ENCODE measurements at places on chromosomes 7 and 10.

- no peak for DNase-seq
Observed at GRCh38 chr10:1199897-1200721, 143.9 kb downstream of the WDR37 start.

DNA sequence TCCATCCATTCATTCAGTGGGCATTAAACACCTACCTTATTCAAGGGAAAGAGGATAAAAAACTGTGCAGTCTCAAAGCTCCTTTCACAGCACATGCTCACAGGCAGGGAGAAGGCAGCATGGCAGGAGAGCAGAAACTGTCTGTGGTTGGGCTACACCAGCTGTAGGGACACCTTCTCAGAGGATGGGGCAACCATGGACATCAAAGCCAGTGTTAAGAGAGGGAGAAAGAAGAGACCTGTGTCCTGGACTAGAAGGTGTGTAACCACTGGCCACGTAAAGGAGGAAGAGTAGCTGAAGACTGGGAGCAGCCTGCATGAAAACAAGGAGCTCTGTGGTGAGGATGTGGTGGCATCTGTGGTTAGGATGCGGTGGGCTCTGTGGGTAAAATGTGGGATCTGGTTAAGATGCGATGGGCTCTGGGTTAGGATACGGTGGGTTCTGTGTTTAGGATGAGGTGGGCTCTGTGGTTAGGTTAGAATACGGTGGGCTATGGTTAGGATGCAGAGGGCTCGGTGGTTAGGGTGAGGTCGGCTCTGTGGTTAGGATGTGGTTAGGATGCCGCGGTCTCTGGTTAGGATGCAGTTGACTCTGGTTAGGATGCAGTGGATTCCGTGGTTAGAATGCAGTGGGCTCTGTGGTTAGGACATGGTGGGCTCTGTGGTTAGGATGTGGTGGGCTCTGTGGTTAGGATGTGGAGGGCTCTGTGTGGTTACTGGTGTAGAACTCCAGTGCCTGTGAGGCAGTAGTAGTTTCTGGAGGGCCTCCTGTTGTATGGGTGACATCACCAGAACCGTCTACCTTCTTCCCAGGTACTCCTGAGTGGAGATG lies 197.6 kb downstream of the WDR37 start:
- DNase-seq = no peak

DNA sequence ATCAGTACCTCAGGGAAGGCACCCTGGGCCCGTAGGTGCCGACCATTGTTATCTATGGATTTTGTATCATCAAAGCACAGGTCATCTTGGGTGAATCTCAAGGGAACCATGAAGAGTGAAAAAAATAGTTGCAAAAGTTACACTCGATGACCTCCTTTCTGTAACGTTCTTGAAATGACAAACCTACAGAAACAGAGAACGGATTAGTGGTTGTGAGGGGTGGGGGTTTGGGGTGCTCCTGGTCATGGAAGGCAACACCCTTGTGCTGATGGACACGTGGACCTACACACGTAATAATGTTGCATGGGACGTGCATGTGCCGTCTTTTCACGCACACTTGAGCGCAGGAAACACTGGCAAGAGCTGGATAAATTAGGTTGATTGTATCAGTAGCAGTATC lies 655.9 kb downstream of the SDK1 start:
- no peak for DNase-seq

DNA sequence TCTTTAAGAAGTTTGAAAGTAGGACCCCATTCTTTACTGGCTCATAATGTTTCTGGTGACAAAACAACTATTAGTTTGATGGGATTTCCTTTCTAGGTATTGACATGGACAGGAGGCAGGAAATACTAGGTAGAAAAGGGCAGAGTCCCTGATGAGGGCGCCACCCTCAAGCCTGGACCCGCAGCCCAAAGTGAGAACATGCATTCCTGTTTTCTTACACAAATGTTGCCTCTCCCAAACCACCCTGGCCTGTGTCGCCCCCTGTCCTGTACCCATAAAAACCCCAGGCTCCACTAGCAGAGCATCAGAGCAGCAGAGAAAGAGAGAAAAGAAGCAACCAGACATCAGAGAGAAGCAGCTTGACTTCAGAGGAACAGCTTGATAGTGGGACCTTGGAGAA lies 1055.2 kb upstream of the POT1 start:
- DNase-seq = no peak

DNA sequence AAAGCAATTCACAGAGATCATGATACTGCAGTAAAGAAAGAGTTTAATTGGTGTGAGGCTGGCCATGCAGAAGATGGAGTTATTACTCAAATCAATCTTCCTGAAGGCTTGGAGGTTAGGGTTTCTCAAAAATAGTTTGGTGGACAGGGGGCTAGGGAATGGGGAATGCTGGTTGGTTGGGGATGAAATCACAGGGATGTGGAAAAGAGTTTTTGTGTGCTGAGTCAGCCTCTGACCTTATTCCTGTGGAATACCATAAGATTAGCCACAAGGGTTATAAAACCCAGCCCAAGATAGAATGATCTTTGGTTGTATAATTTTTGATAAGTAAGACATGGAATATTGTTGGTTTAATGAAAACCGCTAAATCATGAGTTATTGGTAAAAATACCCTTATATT lies 764.3 kb downstream of the TYW1 start:
- no peak for DNase-seq

GRCh38 chr7:42226354-42226941 lies 10.6 kb downstream of the GLI3 start:
- no peak for DNase-seq

- DNase-seq = no peak
Observed at GRCh38 chr10:30538086-30538485, 91.5 kb downstream of the LYZL2 start.

DNA sequence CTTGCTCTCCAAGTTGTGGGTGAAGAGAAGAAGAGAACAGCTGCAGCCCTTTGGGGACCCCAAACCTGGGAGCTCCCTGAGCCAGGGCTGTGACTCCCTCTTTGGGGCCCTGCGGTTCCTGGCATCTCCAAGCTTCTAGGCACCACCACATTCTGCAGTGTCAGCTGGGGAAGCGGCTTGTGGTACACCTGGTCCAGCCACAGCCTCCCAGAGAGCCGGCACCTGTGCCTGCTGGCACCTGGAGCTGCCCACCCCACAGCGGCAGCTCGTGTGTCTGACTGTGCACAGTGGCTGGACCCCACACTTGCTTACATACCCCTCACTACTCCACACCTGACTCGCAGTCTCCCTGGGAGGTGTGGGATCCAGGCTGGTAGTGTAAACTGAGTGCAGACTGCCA lies 23.5 kb downstream of the FAM241B start:
- no peak for DNase-seq

DNA sequence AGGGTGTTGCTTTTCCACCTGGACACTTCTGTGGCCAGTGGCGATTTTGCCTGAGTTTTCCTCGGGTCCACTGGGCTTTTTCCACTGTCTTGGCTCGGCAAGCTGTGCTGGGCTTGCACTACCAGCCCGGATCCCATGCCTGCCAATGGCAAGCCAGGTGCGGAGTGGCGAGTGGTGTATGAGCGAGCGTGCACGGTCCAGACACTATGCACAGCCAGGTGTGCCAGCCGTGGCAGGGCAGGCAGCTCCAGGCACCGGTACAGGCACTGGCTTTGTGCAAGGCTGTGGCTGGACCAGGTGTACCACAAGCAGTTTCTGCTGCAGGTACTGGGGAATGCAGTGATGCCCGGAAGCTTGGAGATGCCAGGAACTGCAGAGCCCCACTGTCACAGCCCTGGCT lies 22.1 kb downstream of the INPP5F start:
- no peak for DNase-seq

- peak; percentile 12 for DNase-seq
Observed at GRCh38 chr10:16585103-16585502, 63.4 kb upstream of the C1QL3 start.

DNA sequence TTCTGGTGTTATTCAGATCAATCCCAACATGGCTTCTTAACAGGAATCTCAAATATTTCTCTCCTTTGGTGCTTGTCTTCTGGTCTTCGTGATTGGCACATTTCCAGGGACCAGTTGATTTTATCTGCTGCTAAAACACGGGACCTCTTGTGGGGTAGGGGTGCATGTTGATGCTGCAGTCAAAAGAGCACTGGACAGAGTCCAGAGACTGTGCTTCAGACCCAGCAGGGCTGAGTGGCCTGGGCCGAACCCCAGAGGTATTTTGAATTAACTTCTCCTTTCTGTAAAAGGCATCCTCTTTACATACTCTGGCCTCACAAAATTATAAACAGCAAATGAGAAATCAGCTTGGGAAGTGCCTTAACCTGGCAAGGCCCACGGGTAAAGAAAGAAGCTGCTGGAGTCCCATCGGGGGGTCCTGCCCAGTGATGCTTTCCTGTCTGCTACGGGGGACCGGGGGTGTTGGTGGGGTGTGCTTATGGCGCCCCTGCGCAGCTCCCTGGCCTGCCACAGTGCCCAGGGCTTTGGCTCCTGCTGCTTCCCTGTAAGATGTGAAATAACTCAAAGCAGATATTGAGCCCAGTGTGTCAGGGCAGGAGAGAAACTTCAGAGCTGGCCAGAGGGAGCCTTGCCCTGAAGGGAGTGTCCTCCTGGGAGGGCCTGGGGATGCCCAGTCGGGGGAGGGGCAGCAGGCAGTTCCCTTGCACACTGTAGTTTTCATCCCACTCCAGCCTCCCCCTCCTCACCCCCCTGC lies 230.5 kb downstream of the TCF7L2 start:
- no peak for DNase-seq

- DNase-seq = no peak
Observed at GRCh38 chr7:89661876-89662275, 492.4 kb upstream of the STEAP1 start.

DNA sequence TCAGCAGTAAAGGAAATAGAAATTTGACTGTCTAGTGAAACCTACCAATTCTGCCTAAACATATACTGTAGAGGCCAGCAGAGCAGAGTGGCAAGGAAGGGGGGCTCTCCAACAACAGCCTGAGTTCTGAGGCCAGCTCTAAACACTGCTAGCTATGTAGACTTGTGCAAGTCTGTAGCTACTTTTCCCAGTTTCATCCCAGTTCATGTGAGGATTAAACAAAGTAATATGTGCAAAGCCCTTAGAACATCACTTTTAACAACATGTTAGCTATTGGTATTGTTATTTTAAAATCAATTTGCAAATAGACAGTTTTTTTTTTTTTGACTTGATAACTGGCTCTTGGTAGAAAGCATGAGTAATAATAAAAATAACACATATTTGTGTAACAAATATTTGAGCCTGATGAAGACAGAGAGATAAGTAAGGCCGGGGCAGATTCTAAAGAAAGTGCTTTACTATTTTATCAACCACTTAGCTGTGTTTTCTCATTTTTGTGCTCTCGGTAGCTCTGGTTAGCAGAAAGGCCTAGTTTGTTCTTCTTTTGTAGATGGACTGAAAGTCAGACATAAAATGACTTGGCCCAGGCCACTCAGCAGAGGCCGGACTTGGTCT lies 9.3 kb downstream of the CHST12 start:
- DNase-seq = no peak

GRCh38 chr10:58776568-58777318 lies 264.1 kb downstream of the BICC1 start:
- DNase-seq = no peak

- no peak for DNase-seq
Observed at GRCh38 chr10:128091636-128092210, 34.5 kb downstream of the MKI67 start.

DNA sequence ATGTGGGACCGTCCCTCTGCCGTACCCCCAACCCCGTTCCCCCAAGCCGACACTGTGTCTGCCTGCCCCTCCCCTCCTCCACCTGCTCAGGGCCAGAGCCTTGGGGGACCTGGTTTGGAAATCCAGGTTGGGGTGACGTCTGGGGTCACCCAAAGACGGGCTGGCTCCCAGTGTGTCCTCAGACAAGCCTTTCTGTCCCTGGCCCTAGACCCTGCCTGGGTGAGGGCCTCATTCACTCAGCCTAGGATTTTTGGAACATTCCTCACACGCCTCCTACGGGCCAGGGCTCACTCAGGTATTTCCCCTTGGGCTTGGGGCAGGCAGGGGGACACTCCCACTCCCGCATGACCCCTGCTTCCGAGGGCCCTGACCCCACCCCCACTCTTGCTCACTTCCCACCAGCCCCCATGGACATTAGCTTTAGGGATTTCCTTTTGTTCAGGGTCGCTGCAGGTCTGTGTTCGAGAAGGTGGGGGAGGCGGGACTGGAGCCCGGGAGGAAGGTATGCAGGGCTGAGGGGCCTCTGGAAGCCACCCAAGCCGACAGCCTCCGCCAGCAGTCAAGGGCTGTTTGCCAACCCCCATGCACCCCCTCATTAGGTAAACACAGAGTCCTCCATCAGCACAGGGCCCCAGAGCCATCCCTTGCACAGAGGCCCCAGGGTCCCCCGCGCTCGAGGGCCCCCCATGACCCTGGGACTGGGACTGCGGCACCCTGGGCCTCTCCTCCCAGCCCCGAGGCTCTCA lies 35.1 kb downstream of the PDGFA start:
- no peak for DNase-seq

DNA sequence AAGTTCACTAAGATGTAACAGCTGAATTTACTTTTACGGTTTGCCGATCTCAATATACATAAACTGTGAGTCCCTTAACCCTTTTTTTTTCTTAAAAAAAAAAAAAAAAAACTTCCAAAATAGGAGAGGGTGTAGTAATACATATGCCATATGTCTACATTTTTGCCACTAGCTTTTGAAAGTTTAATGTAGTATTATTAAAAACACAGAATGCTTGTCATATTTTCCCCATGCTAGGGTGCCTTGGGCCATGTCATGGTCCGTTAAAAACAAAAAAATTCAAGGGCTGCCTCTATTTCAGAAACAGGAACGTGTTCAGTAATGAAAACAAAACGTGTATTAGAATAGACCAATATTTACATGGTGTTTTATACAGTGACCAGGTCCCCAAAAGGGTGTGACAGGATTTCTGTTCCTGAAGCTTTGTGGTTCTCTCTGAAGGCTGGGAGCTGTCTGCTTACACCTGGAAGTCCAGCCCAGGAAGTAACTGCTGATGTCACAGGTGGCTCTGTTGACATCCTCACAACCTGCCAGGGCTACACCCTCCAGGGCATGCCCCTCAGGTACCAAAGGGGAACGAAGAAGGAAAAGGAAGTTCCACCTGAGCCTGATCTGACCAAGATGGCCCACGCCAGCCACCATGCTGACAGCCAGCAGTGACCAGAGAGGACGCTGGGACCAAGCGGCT lies 79.0 kb downstream of the COBL start:
- no peak for DNase-seq

All from HuH-7 (cell line).